Fibroblast of skin of back (primary cell): ENCODE measurements at places on chromosomes 4 and X.
A peak's percentile ranks its signal among the peaks of the same experiment; 100 is the strongest.

GRCh38 chrX:13026877-13027652 is 17.4 kb downstream of the FAM9C start:
- no peak for DNase-seq

- no peak for DNase-seq
Measured at GRCh38 chr4:164350061-164350460, 403.9 kb upstream of the SMIM31 start.

- DNase-seq, result peak; percentile 94
Measured at GRCh38 chr4:77921701-77922100, 59.1 kb downstream of the MRPL1 start.

DNA sequence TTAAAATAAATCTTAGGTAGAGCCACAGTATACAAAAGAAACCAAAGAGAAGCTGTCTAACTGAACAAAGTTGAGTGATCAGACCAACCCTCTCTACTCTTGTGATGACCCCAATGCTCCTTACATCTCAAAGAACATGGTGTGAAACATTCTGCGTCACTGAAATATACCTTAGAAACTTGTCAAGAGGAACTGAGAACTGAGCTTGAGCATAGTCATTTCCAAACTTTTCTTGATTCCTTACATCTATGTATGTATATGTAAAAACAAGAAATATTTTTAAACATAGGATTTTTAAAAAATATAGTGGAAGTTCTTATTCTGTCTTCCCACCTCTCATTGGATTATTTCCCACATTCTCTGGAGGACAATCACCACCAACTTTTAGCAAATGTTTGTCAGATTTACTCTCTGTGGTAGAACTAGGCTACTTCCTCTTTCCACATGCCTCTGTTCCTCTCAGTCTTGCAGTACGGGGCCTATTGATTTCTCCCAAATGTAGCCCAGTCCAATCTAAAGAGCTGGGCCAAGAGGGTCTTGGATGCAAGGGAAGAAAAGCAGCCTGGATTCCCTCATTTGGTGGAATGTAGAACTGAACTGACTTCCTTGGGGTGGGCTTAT is 98.2 kb upstream of the HHIP start:
- no peak for DNase-seq

DNA sequence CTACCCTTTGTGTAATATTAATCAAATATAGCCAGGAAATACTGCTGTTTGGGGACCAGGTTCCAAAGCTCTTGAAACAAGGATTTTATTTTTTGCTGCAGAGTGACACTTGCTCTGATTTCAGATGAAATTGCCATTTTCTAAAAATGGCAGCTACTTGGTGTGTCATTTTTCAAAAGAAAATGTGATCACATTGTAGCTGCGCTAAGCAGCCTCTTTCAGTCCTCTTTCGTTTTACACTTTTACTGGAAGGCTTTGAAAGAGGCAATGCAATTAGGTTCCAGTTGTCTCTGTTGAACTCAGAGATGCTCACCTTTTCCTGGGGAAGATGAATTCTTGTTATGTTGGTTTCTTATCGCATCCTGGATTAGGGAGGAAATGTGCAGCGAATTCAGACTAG is 85.1 kb downstream of the CT47B1 start:
- DNase-seq, result no peak

GRCh38 chr4:100461807-100462605 is 55.8 kb downstream of the EMCN start:
- peak; percentile 64 for DNase-seq
